ENCODE measurements at places on chromosomes 1 and 21.
A peak's percentile ranks its signal among the peaks of the same experiment; 100 is the strongest.

DNA sequence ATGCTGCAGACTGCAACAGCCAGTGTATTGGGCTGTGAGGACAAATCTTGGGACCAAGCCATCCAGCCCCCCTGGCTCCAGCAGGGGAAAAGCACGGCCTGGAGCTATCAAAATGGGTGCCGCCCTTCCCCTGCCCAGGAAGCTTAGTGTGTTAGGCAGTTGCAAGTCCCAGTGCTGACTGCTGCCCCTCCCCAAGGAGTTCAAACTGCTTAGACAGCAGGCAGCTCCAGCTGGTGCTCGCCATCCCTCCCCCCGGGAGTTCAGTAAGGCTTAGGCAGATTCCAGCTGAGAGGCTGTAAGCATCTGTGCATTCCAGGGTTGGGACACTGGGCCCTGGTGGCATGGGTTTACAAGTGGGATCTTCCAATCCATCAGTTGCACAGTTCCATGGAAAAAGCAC lies 579.6 kb upstream of the NR5A2 start:
- no peak for DNase-seq

DNA sequence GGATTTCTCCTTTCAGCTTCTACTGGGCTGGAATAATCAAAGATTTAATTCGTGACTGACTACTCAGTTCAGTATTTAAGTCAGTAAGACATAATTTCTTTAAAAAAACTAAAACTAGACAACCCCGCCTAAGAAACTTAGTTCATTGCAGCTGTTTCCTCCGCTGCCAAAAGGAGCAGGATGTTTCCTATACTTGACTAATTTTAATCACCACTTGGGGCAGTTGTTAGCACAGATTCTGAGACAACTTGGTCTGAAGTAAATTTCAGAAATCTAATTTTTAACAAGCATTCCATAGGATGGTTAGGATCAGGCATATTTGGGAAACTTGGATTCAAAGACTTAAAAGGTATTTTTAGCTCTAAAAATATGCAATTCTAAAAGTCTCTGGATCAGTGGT lies 34.0 kb downstream of the EPRS1 start:
- DNase-seq: no peak

- no peak for DNase-seq
These were observed 114.2 kb downstream of the EDEM3 start for GRCh38 chr1:184640505-184640904.

GRCh38 chr1:208178091-208178529 lies 66.1 kb downstream of the PLXNA2 start:
- DNase-seq: no peak

- DNase-seq: no peak
These were observed 210.1 kb upstream of the PTGFR start for GRCh38 chr1:78280626-78281025.

- DNase-seq: no peak
These were observed 25.6 kb downstream of the CCDC190 start for GRCh38 chr1:162835157-162835899.

GRCh38 chr1:198969981-198970380 lies 331.1 kb downstream of the PTPRC start:
- DNase-seq: no peak

GRCh38 chr1:208919371-208919770 lies 664.1 kb upstream of the CAMK1G start:
- no peak for DNase-seq

DNA sequence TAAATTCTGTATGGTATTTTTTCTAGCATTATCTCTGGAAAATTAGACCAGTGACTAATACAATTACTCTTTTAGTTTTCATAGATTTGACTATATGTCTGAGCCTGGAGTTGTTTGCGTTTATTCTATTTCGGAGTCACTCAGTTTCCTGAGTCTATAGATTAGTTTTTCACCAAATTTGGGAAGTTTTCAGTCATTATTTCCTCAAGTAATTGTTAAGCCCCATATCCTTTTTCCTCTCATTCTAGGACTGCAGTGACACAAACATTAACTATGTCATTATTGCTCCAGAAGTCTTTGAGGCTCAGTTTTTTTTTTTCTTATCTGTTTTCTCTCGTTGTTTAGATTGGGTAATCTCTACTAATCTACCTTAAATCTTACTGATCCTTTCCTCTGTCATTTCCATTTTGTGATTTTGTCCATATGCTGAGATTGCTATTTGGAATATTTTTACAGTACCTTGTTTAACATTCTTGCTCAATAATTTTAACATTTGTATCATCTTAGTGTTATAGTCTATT lies 886.2 kb downstream of the LTN1 start:
- no peak for DNase-seq

- no peak for DNase-seq
These were observed 32.2 kb downstream of the QSOX1 start for GRCh38 chr1:180186831-180187230.

DNA sequence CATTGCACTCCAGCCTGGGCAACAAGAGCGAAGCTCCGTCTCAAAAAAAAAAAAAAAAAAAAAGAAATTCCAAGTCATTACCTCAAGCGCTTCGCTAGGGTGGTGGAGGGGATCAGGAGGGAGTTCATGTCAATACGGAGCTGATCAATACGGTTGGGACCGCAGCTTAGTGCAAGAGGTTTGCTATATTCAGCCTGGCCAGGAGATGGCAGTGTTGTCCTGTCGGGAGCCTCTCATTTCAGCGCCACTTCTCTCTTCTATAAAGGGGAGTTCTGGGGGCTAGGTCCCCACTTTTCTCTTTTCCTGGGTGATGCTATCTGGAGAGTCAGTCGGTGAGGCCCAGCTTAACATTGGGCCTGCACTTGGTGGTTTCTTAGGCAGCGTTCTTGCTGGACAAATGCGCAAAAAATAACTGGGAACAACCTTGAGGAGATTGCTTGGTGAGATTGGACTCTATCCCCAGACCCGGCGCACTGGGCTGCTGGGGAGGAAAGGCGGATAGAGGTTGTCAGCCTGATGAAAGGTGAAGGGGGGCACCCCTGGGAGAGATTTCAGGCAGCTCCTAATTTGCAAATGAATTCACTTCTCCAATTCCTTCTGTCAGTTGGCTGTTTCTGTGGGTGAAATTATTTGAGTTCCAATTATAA lies 40.4 kb downstream of the KIAA0040 start:
- no peak for DNase-seq

DNA sequence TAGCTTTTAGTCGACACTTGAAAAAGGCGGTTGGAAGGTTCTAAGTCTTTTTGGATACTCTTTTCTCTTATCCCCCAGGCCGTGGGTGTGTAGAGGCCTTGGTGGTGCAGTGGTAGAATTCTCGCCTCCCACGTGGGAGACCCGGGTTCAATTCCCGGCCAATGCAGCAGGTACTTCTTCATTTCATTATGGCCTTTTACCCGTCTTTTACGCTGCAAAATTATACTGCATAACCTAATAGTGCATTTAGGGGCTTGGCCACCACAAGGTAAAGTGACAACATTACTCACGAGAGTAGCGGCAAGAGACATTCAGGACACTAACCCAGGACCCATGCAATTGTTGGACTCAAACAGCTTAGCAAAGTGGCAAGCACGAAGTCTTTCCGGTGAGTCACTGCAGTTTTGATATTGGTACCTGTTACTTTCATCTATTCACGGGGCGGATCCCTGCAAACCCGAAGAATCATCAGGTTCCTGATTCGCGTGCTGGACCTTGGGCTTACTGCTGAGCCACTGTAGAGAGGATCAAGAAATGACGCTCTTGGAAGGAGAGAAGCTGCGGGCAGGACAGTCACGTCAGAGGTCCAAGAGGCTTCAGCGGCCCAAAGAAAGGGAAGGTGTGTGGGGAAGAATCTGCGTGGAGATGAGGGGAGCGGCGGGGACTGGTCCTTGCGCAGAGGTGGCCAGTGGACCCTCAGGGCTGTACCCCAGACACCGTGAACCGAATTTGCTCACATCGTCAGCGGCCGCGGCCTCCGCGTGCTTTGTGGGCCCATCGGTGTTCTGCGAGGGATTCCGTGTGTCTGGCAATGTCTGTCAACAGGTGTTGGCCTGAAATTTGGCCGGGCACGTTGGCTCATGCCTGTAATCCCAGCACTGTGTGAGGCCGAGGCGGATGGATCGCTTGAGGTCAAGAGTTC lies 12.9 kb upstream of the RNU1-4 start:
- peak; percentile 30 for DNase-seq

DNA sequence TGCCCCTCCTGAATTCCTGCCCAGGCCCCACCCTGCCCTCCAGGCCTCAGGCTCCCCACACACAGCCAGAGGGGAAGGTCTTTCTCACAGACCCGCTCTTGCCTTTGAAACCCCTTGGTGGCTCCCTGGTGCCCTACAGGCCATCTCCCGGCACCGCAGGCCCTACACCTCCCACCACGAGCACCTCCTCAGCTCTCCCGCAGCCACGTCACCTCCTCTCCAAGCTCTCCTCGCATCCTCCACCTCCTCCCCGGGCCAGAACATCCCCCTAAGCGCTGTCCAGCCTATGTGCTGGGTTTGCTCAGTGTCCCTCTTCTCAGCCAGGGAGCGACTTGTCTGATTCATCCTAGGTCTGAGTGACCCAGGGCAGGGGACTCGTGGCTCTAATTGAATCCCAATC lies 66.4 kb downstream of the DMRTB1 start:
- DNase-seq: no peak

DNA sequence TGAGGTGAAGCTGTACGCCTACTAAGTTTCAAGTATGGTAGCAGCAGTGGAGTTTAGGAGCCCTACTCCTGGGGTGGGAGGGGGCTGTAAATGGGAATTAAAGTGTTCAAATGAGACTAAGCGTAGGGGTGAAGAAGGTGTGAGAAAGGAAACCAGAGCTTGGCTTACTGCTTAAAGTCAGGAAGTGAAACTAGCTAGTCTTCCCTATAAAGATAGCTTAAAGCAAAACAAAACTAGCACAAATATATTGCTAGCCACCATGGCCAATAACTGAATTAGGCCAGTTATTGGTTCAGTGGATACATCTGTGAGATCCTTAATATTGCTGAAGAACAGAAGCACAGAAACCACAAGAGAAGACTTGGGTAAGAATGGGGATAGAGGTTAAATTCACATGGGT lies 492.2 kb upstream of the PKN2 start:
- no peak for DNase-seq

DNA sequence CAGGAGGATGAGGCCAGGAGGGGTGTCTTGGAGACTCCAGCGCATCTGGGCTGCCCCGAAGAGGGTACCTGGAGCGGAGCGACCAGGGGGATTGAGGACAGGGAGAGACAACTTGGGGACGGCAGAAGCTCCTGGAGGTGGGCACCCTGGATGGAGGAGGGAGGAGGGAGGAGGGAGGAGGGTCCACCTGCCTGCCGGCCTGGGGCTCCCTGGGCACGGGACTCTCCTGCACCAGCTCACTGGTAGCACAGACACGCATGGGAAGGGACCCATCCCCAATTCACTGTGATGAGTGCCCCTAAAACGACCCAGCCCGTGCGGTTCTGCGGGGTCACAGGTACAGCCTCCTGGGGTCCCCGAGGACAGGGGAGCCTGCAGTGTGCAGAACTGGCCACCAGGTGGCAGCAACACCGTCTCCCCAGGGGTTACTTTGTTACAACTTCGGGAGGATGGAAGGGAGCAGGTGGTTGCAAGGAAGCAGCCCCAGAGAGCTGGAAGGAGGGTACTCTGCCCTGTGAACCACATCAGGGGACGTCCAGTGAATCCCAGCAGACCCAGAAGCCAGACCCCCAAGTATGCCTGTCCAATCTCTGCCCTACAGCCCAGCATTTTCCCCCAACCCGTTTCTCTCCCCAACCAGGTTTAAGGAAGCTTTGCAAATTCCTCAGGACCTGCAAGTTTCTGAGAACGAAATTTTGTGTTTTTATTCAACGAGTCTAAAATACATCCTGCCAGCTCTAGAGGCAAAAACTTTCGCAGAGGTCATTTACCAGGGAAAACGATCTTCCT lies 482.4 kb downstream of the NPHP4 start:
- DNase-seq: no peak

DNA sequence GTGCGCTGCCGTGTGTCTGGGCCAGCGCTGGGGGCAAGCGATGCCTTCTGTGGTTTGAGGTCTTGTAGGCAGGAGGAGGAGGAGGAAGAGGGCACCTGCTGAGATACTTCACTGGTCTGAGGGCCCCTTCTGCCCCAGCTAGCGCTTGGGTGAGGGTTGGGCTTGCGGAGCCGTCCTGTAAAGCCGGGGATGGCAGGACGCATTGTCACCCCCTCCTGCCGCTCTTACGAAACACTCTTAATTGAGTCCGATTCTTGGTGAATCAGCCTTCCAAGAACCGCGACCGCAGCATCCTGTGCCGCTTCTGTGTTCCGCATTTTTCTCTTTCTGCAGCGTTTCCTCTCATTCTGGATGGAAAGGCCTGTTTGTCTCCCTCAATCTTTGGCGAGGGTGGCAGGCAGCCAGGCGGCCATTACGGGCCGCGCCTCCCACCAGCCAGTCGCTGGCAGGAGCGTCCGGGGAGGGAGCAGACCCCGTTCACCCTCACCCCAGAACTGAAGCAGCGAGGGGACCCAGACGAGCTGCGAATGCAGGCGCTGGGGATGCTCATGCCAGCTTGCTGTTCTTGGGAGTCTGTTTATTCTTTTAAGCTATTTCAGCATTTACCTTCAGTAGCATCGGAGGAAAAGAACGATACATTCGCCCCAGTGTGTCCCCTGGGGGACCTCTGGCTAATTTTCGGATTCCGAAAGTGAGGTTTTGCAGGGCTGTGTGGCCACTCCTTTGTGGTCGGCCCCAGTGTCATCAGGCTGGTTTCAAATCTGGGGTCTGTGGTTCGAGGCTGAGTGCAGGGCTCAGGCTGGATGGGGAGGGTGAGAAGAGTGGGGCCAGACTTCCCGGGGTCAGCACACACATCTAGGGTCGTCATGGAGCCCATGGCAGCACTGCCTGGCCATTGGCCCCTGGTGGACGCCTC lies 62.7 kb downstream of the SKI start:
- DNase-seq: peak; percentile 96

DNA sequence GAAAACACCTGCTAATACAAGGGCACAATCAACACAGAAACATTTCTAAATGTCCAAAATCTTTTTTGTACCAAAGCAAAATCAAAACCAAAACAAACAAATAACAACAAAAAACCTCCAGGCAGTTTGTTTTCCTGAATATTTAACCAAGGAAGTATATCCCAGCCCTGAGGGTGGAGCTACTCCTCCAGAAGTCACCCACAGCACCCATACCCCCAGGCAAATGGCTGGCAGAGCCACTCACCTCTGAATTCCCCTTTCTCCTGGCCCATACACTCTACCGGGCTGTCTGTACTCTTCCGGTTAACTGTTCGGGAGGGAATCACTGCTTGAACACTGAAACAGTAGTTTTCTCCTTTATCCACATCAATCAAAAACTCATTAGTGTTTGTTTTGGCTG lies 9.5 kb downstream of the F3 start:
- DNase-seq: no peak

- DNase-seq: no peak
These were observed 10.6 kb upstream of the GADD45A start for GRCh38 chr1:67674260-67675011.

Data from HS-27A (cell line).